ENCODE measurements at places on chromosomes 3 and 15. TPM values are rescaled to one million over a fixed set of nuclear protein-coding genes. Genes with fewer than 3 reads are reported as not detected.

DNA sequence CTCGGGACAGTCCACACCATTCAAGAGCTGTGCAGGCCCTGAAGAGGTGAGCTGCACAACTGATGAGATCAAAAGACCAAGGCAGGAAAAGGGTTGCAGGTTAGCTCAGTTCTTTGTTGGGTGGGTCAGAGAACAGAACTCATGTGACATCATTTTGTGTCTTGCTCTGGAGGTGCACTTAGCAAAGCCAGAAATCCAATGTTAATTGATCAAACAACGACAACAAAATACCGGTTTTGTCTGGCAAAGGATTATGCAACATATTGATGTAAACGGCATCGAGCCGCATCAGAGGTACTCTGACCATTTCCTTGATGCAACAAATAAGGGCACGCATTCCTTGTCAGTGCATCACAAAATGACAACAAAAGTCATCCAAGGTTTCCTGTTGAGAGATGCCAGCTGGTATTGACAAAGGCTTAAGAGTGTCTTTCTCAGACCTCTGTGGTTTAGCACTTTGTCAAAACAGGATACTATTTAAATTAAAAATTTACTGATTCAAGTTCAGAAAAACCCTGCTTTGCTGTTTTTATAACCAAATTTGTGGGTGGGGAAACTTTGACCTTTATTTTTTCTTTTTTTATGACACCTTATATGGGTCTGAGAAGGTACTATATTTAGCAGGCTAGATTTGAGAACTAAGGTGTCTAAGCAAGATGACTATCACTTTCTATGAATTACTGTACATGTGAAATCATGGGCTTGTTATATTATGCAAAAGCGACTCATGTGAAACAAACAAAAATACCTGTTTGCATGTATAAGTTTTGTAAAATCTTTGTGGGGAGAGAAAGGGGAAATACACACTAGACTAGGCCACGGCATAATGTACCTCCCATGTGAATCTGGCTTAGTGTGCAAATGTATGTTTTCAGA is 496.1 kb downstream of the FOXP1 start:
- DNase-seq: no peak

DNA sequence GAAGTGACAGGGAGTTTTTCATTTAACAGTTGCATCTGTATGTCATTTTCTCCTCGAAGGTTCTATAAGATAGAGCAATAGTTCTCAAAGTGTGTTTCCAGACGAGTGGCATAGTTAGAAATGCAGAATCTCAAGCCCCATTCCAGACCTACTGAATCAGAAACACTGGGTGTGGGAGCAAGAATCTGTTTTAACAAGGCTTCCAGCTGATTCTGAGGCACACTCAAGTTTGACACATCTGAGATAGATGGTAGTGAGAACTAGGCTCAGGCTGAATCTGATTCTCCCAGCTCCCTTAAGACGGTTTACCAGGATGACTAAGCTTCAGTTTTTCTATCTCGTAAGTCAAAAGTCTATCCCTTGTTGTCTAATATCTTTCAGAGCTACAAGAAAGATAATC is 159.8 kb upstream of the NUDT16 start:
- no peak for DNase-seq

- no peak for DNase-seq
Measured at GRCh38 chr3:76400141-76400540, 614.8 kb upstream of the ZNF717 start.

DNA sequence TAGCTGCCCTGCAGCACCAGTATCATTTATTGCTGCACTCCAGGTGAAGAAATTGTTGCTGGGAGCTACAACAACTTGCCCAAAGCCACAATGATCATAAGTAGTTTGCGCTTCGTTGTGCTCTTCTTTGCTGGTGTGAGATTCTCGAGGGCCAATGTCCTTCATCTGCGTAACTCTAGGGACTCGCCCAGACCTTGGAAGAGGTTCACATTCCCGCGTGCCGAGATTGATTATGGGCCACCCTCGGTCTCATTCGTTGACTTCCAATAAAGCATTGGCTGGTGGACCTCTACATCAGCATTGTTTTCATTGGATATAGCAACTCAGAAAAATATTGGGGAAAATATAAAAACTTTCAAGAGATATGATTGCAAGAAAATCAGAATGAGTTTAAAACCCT is 423 bp upstream of the PHLDB2 start:
- no peak for DNase-seq

DNA sequence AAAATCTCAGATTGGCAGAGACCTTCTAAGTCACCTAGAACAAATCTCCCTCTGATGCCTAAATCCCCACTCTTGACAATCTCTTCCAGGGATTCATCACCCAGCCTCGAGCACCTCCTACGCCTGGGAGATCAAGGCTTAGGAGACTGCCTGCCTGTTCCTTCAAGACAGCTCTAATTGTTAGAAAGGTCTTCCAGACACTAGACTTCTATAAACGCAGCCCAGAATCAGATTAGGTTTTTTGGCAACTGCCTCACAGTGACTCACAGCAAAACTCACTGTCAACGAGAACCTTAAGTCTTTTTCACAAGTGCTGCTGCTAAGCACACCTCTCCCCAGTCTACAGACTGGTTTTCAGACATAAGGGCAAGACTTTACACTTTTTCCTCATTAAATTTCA is 23.1 kb downstream of the SRGAP3 start:
- DNase-seq: no peak

DNA sequence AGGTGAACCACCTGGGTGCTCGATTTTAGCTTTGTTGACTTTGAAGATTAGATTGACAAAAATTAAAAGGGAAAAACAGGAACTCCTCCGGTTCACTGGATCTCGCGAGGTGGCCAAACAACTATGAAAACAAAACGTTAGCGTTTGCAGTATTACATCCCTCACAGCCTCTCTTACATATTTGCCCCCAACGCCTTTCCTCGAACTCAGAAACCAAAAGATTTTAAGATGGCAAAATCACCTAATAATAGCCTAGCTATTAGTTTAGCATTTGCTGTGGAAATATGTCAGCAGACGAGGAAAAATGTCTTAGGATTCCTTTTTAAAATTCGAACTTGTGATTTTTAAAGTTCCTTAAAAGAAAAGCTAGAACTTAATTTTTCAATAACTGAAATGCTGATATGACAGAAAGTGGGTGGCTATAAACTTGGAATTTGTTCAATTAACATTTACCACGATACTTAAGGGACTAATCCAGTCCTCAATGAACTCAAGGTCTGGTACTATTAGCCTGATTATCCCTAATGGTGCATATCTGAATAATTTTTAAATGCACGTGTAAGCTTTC is 491 bp upstream of the SENP7 start:
- DNase-seq: no peak

SPATA12 gene
- total RNA-seq: not detected

SEMA3B gene
- 5.7 TPM for total RNA-seq

HRH1 gene
- total RNA-seq: 0.50 TPM
